Bronchial epithelial cell (primary cell): ENCODE measurements at places on chromosomes 3 and 15. TPM values are rescaled to one million over a fixed set of nuclear protein-coding genes. Genes with fewer than 3 reads are reported as not detected.

GRCh38 chr3:44476963-44477311, 533 bp downstream of the ZNF445 start:
- peak; percentile 7 for DNase-seq

GRCh38 chr15:37019479-37020433, 80.6 kb downstream of the MEIS2 start:
- peak; percentile 49 for DNase-seq

DNA sequence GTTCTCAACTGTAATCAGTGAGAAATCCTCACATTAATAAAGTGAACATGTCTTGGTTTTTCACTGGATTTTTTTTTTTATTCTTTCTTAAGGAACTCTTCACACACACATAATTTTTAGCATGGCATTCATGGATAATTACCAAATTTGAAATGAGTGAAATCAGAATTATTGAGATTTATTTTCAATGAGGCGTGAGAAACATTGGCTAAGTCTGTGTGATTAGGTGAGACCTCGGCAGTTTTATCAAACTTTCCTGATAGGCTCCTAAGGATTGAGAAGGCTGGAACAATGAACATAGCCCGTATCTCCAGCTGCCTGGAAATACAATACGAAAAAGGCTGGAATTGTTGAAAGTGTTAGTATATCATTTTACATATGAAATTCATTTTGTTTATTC, 35.5 kb downstream of the MDFIC2 start:
- no peak for DNase-seq

DNA sequence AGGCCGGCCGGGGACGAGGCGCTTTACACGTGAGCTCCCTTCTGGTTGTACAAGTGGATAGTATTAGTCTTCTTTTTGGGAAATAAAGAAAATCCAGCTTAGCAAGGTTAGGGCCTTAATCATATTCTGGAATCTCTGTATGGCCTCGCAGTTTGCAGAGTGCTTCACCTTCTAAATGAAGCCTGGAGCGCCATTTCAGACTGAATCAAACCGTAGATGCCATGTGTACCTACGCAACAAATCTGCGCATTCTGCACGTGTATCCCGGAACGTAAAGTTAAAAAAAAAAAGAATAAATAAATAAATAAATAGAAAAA, 322 bp upstream of the P3H2 start:
- DNase-seq: no peak

GRCh38 chr3:56725175-56725574, 42.1 kb upstream of the TASOR start:
- DNase-seq: no peak

The KCNMB3 gene
- total RNA-seq: 0.38 and 1.1 TPM in 2 replicates
